ENCODE measurements at places on chromosomes 3 and 15.

- peak; percentile 35 for DNase-seq
These were observed 151.5 kb downstream of the ALCAM start for GRCh38 chr3:105518203-105518602.

DNA sequence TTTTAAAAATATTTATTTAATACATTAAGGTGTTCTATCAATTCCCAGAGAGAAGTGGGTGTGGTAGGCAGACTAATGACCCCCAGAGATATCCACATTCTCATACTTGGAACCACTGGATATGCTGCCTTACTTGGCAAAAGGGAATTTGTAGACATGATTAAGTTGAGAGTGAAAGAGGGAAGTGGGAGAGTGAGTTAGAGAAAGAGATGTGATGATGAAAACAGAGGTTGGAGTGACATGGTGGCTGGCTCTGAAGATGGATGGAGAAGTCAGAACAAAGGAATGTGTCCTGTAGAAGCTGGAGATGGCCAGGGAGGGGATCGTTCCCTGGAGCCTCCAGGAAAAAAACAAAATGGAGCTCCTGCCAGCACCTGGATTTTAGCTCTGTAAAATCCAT is 32.0 kb downstream of the TNFAIP8L3 start:
- no peak for DNase-seq

GRCh38 chr3:56629047-56629446 is 54.0 kb downstream of the TASOR start:
- peak; percentile 18 for DNase-seq

GRCh38 chr3:149673393-149673792 is 15.6 kb upstream of the WWTR1 start:
- no peak for DNase-seq

GRCh38 chr3:187570776-187571175 is 99.4 kb downstream of the SST start:
- no peak for DNase-seq

DNA sequence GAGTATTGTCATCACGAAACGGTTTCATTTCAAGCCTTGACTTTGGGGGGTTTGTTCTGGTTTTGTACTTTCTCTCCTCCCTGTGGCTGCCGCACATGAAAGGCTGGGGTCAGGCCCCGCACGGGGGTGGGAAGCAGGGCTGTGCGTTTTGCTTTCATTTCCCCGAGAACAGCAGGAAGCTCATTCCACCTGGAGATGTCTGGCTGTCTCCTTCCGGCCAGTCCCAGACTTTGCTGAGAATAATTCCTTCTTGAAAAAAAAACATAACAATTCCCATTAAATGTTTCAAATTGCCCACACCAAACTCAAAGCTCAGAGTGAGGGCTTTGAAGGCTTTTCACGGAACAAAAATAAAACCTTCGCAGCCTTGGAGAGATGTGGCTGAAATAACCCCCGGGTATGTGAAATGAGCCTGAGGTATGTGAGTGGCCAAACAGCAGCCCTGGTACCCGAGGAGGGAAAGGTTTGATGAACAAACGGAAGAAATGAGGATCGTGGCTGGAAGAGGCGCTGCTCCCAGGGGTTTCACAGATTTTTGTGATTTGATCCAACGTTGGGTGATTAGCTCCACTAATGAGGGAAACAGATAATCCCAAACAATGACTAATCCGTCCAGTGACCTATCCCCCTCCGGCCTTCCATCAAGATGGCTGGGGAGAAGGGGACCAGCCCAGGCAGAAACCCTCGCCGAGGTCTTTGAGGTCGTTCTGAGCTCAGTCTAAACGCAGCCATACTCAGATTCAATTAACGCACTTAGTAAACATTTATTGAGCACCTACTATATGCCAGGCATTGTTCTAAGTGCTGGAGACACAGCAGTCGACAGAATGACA is 126.9 kb upstream of the MEF2A start:
- no peak for DNase-seq

GRCh38 chr3:20038699-20039465 is 1.4 kb upstream of the KAT2B start:
- DNase-seq: no peak

- peak; percentile 23 for DNase-seq
These were observed 50.2 kb downstream of the CHP1 start for GRCh38 chr15:41281236-41281635.

DNA sequence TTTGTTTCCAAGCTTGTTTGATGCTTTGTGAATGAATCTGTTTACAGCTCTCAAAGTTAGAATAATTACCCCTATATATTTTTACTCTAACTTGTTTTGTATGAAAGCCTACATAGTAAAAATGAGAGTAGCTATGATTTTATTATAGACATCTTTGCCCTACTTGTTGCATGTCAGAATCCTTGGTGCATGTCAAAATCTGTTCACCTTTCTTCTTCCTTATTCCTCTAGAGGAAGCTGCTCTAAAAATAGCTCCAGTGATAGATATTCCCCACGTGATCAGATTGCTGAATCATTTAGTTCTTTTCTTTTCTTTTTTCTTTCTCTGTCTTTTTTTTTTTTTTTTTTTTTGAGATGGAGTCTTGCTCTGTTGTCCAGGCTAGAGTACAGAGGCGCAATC is 39.8 kb downstream of the LRRC49 start:
- no peak for DNase-seq

DNA sequence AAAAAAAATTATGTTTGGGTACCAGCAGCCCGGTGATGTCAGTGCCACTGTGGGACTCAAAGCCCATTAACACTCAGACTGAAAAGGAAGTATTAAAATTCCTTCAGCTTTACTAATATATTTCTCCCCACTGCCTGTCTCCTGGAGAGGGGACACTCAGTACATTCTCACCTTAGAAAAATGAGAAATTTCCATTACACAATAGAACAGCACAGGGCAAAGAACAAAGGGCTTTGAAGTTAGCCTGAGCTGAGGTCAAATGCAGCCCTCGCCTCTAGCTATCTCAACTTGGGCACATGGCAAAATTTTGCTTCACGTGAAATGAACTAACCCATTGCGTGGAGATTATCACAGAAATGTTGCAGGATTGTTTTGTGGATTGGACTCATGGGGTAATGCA is 80.8 kb downstream of the RARB start:
- no peak for DNase-seq

DNA sequence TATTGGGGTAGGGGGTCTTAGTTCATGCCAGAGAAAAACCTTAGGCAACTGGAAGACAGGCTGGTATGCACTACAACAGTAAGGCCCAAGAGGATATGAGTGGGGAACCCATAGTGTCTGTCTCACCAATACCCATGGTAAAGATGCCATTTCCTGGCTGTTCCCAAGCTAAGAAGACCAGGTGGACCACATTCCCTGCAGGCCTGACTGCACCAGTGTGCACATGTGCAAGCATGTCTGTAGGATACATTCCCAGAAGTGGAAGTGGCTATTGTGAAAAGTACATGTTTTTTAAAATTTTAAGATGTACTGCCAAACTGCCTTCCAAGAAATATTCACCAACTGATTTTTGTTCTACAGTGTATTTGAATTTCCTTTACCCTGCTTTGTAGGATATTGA is 207.3 kb upstream of the CTNNB1 start:
- no peak for DNase-seq

- DNase-seq: no peak
These were observed 3.9 kb upstream of the TMC3 start for GRCh38 chr15:81377871-81378270.

GRCh38 chr3:195102609-195103467 is 168.1 kb downstream of the XXYLT1 start:
- DNase-seq: no peak

DNA sequence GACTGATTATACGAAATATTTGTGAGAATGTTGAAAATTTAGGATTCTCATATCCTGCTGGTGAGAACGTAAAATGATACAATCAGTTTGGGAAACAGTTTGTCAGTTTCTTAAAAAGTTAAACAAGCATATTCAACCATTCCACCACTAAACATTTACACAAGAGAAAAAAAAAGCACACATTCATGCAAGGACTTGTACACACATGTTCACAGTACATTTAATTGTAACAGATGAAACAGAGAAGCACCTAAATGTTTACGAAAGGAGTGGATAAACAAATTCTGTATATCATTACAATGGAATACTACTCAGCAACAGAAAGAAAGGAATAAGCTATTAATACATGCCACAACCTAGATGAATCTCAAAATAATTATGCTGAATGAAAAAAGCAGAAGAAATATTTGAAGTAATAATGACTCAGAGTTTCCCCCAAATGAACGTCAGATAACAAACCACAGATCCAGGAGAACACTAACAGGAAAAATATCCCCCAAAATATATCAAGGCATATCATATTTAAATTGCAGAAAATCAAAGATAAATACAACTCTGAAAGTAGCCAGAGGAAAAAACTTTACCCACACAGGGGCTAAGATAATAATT is 14.3 kb downstream of the ANKRD28 start:
- DNase-seq: no peak

DNA sequence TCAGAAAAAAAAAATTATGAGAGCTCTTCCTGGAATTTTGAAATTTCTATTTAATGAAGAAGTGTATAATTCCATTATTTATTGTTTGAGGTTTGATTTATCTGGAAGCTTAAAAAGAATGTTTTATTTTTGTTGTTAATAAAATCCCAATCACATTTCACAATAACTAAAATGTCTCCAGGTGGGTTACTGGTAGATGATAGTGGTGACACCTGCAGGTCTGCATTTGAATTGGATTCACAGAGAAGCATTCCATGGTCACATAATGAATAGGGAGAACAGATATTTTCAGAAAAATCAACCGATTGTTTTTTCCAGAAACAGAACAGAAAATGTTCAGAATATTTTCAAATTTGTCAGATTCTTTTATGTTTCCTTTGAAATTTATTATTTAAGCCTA is 48.3 kb downstream of the ASB7 start:
- peak; percentile 21 for DNase-seq

DNA sequence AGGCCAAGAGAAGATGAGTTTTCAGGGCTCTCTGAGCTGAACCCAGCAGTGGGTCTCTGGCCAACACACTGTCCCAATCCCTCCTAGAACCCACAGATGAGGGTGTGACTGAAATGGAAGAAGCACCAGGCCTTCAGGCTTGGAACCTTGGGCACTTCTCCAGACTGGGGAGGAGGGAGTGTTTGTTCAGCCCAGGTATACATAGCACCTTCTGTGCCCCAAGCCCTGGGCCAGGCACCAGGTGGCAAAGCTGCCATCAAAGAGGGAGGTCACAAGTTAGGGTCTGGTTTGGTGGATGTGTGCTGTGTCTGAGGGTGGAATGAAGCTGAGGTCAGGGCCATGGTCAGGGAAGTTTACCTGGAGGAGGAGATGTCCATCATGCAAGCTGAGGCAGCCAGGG is 15.8 kb upstream of the RHO start:
- no peak for DNase-seq

GRCh38 chr15:74337607-74338211 is 29.7 kb downstream of the CYP11A1 start:
- no peak for DNase-seq

GRCh38 chr3:147002721-147003120 is 397.6 kb upstream of the PLSCR5 start:
- DNase-seq: no peak

- no peak for DNase-seq
These were observed 245.3 kb downstream of the PDZRN3 start for GRCh38 chr3:73379465-73379864.

DNA sequence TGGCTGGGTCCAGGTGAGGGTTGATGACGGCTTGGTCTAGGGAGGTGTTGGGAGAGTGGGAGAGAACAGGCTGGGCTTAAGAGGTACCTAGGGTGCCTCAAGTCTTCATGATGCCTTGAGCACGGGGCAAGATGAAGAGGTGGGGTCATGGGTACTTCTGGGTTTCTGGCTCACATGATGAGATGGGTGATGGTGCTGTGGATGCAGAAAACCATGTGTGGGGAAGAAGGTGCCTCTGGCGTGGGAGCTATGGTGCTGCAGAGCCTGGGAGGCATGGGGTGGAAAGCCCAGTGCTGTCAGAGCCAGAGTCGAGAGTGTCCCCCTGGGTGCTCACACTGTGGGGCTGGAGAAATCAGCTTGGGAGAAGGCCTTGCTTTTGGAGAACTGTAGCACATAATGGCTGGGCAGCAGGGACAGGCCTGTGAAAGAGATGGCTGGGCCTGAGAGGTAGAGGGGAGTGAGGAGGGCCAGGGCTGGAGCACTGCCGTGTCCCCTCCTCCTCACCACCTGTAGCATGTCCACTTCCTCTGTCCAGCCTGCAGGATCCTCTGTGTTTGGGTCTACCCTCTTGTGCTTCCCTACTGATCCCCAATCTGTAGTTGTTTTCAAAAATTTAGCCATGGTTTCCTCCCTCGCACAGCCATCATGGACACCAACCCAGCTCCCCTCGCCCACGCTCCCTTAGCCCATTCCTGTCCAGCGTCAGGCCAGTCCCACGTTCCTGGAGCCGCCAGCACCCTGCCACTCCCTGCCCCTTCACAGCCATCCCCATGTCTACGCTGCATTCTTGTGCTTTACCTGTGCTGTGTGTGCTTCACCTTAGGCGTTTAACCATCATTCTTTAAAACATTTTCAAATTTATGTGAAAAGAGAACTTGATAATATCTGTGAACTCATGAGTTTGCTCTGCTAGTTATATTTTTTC is 132.0 kb downstream of the EEFSEC start:
- no peak for DNase-seq

DNA sequence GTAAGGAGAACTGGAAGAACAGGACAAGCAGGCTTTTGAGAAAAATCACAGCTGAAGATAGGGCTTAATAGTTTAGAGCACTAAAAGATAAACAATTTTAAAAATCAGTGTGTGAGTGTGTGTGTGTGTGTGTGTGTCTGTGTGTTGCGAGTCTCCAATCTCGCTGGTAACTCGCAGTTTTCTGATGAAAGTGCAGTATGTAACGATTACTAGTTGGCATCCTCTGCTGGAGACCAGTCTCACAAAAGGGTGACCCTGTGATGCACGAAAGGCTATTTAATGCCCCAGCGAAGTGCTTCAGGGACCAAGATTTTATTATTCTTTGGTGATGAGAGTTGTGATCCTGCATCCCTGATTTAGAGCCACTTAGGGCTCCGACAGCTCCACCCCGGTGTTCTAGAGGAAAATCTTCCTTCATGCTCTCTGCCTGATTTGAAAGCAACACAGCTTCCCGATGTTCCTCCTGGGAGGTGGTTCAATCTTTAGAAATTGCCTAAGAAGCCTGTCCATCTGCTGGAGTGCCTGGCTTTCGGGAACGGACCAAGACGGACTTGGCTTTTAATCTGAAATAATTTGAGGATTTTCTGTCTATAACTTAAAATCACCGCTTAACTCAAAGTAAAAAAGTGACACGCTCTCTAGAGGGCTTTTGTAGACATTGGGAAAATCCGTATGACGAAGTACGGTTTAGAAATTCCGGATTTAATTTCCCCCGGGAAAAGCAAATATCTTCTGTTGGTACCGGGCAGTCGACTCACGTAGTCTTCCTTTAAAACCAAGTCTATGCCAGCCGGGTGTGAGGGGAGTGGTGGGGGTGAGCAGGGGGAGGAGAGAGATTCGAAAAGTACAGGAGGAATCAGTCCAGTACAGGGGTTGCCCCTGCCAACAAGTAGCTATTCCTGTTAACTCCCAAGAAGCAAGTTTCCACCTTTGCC is 1.1 kb upstream of the ALCAM start:
- DNase-seq: peak; percentile 66

GRCh38 chr3:33057320-33058298 is 39.3 kb downstream of the GLB1 start:
- DNase-seq: no peak

GRCh38 chr3:184659797-184660301 is 52.0 kb downstream of the MAGEF1 start:
- DNase-seq: peak; percentile 56

GRCh38 chr3:120057626-120058025 is 36.6 kb downstream of the GSK3B start:
- no peak for DNase-seq

GRCh38 chr15:55017635-55018034 is 179.1 kb downstream of the RSL24D1 start:
- DNase-seq: no peak

GRCh38 chr3:140128217-140128616 is 193.2 kb downstream of the CLSTN2 start:
- no peak for DNase-seq
